ENCODE measurements at places on chromosomes 1 and 21. TPM values are rescaled to one million over a fixed set of nuclear protein-coding genes. Genes with fewer than 3 reads are reported as not detected.

Gene LCK
- 0.57 TPM for total RNA-seq

Gene LRRC71
- 0.77 TPM for total RNA-seq

Gene KLHDC8A
- 0.31 TPM for total RNA-seq

Gene PALMD
- 0.05 TPM for total RNA-seq

Gene ZNF648
- total RNA-seq: not detected

GRCh38 chr1:25971066-25971810 lies 26.6 kb downstream of the PAFAH2 start:
- no peak for DNase-seq

DNA sequence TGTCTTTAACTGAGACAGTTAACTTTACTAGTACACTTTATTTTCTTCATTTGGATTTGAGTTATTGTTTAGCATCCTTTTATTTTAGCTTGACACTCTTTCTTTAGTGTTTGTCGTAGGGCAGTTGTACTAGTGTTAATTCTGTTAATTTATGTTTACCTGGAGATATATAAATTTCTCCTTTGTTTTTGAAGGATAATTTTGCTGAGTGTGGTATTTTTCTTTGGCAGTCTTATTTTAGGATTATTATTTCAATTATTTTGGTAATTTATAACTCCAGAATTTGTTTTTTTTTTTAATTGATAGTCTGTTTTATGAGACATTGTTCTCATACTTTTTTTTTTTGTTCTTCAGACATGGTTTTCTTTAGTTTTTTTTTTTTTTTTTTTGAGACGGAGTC lies 73.8 kb upstream of the CHODL start:
- no peak for DNase-seq
